ENCODE measurements at places on chromosomes 7 and 10.
A peak's percentile ranks its signal among the peaks of the same experiment; 100 is the strongest.

- DNase-seq, result no peak
Measured at GRCh38 chr7:25359471-25360059, 131.3 kb upstream of the NPVF start.

DNA sequence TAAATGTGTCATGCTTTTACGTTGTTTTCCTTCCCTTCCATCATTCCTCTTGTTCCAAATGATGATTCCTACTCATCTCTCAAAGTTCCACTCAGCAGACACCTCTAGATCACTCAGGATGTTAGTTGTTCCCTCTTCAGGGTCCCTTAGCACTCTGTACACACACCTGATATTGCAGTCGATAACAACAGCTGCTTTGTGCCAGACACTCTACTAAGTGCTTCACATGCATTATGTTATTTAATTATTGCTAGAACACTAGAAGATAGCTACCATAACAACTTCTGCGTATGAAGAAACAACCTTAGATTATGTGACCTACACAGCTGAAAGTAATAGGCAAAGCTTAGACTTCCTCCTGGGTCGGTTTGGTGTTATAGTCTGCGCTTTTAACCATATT, 29.6 kb downstream of the PCBD1 start:
- DNase-seq, result no peak

GRCh38 chr7:114956702-114957101, 34.8 kb downstream of the MDFIC start:
- DNase-seq, result no peak

GRCh38 chr7:363626-364025, 73.7 kb downstream of the FOXL3 start:
- peak; percentile 18 for DNase-seq

DNA sequence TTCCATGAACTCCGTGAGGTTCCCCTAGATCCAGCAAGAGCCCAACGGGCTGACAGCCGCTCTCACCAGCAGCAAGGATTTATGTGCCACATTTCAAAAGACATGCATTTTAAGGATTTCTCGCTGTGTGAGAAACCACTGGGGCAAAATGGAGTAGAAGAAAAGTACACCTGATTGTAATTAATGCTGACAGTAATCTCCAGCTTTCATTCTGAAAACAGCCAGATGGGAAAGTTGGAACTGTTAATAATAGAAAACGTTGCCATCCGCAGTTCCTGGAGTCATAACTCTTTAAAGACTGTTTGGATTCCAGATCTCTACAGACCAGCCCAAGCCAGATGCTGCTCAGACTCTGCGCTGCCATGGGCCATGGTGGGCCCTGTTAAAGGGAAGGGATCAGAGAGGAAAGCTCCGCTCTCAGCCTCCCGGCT, 216.9 kb upstream of the GLI3 start:
- DNase-seq, result no peak

Data from activated CD4-positive, alpha-beta T cell treated with anti-CD3 and anti-CD28 coated beads, Interleukin-10, Interleukin-2, amounts not matched to agents 100 ng/mL and 50 ng/mL, durations not matched to agents 16 hours and 8 hours (primary cell).